ENCODE measurements at places on chromosomes 7 and 10. TPM values are rescaled to one million over a fixed set of nuclear protein-coding genes. Genes with fewer than 3 reads are reported as not detected.

The TUBAL3 gene
- total RNA-seq, result not detected

GRCh38 chr10:78634835-78635234, 433.9 kb upstream of the ZMIZ1 start:
- no peaks in the 10 kb centered on the region for H3K36me3 ChIP-seq
- DNase-seq, result no peak
- no peak overlapping the region for H3K4me3 ChIP-seq
- H3K4me1 ChIP-seq, result peaks cover 4% of the 10 kb centered on the region
- no peak overlapping the region for H3K27ac ChIP-seq

GRCh38 chr10:63382066-63382465, 83.7 kb downstream of the JMJD1C start:
- no peaks in the 10 kb centered on the region for H3K27me3 ChIP-seq
- no peak for DNase-seq
- no peak overlapping the region for H3K27ac ChIP-seq
- H3K36me3 ChIP-seq, result peaks cover 3% of the 10 kb centered on the region

- H3K4me1 ChIP-seq, result no peaks in the 10 kb centered on the region
- DNase-seq, result no peak
- no peak overlapping the region for H3K4me3 ChIP-seq
- peaks cover 16% of the 10 kb centered on the region for H3K27me3 ChIP-seq
These were observed 39.0 kb upstream of the IFRD1 start for GRCh38 chr7:112411186-112411795.

DNA sequence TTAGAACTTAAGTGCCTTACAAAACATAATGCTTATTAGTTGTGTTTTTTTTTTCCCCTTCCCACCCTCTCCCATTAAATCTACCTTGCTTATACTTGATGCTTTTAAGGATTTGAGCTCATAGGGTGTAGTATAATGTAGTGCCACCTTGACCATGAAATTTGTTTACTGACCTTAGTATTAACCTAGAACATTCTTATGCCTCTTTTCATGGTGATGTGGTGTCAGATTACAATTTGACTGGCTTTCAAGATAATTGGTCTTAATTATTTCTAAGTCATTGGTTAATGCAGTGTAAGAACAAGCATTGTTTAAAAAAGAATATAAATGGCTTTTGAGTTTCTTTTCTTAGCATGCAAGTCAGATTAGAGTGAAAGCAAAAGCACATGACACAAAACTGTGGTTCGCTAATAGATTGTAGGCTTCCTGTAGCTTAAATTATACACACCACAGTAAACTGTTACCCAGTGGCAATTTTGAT, 61.8 kb downstream of the ADD3 start:
- H3K4me3 ChIP-seq, result peak overlapping the region; percentile 65
- no peaks in the 10 kb centered on the region for H3K36me3 ChIP-seq
- DNase-seq, result no peak
- no peaks in the 10 kb centered on the region for H3K27me3 ChIP-seq
